CD14-positive monocyte (primary cell): ENCODE measurements at places on chromosomes 7 and 10.

DNA sequence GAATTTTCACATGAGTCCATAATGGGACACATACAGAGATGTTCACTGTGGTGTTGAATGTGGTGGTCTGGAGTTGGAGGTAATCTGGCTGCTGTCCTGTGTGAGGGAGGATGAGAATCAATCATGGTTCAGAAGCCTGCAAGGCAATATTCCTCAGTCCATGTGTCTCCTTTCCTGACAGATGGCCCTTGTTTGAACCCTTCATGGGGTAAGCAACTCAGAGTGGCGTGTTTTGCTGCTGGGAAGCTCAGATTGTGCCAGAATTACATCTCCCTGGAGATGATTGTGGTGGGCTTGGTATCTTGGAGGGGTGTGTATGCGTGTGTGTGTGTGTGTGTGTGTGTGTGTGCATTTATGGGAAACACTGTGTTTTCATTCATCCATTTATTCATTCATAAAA lies 44.5 kb upstream of the COMTD1 start:
- no peak for DNase-seq

DNA sequence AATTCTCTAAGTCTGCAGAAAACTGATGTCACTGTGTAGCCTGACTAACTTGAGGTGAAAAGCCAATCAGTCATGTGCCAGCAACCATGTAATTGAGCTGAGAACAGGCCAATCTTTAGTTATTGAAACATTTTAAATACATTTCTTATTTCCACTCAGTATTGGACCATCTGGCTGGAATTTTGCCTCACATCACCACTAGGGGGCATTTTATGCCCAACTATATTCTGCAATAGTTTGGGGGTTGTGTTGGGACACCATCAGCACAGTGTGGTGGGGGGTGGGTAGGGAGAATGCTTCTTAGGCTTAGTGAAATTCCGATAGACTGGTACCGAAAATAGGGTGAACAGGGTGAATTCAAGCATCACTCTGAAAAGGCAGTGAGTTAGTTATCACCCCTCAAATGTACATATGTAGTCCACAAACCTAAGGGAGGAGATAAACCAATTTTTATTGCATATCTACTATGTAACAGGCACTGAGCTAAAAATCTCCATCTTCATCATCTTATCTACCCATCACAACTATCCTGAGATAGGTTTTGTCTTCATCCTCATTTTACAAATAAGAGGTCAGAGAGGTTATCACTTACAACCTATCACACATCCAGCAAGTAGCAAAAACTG lies 17.8 kb downstream of the NPSR1 start:
- no peak for DNase-seq

DNA sequence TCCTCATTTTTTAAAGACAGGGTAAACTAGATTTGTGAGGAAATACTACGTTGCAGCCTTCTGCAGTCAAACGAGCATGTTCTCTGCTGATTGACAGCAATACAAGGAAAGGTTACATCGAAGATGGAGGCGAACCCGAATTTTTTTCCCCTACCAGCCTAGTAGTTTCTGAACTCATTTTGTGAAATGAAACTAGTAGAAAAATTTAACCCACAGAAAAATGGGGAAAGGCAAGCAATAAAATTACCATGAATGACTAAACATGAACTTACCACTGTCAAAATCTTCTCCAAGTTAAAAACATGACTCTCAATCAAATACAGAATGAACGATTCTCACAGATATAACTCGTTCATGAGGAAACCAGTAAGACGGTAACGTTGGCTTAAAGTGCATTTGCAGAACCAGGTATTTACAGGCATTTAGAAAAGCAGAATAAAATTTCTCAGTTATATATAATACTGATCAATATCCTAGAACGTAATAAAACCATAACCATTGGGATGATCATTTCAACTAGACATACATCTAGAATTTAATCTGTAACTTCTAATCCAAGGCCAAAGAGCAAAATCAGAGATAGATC lies 73.9 kb downstream of the CELF2 start:
- no peak for DNase-seq

DNA sequence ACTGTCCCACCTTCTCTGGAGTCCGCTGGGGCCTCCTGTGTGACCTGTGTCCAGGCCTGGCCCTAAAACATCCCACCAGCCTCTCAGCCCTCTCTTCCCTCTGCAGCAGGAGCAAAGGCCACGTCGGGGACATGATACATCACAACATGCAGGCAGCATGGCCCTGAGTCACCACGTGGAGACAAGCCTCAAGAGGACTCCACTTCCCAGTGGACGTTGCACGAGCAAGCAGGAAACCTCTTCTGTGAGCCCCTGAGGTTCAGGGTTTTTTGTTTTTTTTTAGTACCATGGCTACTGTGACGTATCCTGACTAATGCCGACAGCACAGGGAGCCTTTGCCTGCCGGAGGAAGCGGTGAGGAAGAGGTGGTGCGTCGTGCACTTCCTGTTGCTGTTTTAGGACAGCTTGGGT lies 165.9 kb downstream of the DNAJB6 start:
- DNase-seq = peak; percentile 80

GRCh38 chr10:95880704-95881103 lies 27.1 kb upstream of the CC2D2B start:
- DNase-seq = no peak

- no peak for DNase-seq
Measured at GRCh38 chr10:3525832-3526449, 259.1 kb downstream of the KLF6 start.

- no peak for DNase-seq
Measured at GRCh38 chr7:139845443-139845805, 16.4 kb downstream of the TBXAS1 start.

DNA sequence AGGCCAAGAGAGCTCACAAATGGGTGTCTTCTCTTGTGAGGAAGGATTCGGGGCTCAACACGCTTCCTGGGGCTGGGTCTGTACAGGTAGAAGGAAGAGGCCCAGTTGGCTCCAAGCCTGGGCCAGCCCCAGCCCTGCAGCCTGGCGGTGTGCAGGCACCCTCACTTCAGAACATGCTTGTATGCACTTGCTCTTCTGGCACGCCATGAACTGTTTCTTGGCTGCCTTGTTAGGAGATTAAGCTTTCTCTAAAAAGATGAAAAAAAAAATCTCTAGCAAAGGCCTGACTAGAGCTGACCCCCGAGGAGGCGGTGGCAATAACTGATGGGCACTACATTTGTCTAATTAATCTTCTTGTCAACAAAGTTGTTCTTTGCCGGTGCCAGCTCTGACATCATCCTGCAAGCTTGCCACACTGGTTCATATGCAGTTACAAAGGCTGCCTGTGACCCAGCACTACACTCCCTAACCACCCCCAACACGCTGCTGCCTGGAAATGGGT lies 94.7 kb downstream of the WDR11 start:
- no peak for DNase-seq

DNA sequence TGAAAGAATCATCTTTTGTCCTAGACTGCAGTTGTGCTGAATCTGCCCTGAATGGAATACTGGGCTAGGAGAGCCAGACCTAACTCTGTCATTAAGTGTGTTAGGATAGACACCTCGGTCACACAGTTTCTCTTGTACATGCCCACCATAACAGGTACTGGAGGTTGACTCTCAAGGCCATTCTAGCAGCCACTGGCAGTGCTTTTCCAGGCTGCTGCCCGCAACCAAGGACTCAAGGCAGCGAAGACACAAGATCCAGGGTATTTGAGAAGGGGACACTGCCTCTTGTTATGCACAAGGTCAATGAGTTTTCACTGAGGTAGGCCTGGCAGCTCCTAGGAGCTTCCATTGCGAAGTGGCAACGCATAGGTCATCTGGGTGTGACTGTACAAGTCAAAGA lies 70.6 kb upstream of the ZNF746 start:
- no peak for DNase-seq

- DNase-seq = no peak
Measured at GRCh38 chr7:153628825-153629224, 423.4 kb upstream of the DPP6 start.

- DNase-seq = no peak
Measured at GRCh38 chr10:130934293-130935127, 377.0 kb downstream of the TCERG1L start.
